ENCODE measurements at places on chromosomes 2 and 18. TPM values are rescaled to one million over a fixed set of nuclear protein-coding genes. Genes with fewer than 3 reads are reported as not detected.
A peak's percentile ranks its signal among the peaks of the same experiment; 100 is the strongest.

DNA sequence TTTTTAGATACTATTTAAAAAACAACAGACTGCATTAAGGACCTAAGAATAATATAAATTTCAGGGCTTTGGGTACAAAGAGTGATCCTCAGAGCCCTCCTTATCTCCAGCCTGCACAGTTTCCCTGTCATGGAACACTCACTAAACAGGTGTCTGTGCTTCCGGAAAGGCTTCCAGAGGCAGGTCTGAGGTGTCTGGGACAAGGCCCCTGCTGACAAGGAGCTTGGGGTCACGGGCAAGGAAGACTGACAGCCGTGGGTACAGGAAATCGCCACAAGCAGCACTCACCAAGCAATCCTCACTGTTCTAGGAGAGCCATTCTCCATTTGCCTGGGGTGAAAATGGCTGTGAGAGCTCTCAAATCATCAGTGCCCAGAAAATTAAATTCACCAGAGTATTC lies 220.3 kb upstream of the PXDN start:
- no peak for DNase-seq
- H3K27me3 ChIP-seq, result no peaks in the 10 kb centered on the region
- H3K4me3 ChIP-seq, result no peak overlapping the region
- H3K4me1 ChIP-seq, result peaks cover 4% of the 10 kb centered on the region
- no peaks in the 10 kb centered on the region for H3K36me3 ChIP-seq

CLEC4F gene
- not detected for total RNA-seq

DNA sequence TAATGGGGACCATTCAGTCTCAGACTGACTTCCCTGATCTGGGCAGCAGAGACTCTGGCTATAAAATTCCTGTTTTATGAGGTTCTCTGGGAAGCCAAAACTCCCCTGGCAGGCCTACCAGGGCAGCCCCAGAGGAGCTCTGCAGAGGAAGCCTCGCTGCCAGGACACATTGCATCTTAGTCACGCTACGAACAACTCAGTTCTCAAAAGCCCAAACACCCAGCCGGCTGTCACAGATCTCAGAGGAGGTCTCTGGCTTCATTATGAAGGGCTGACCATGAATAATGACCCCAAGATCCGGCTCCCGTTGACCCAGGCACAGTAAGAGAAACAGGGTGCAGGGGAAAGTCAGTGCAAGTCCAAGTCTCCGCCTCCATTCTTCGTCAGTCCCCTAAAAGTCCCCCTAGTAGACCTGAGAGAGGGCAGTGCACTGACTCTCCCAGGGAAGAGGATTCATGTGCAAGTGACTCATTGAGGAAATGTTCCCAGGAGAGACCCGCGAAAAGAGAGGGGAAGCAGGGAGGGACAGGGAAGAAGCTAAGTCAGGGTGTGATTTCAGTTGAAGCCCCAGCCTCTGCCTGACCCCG lies 212.3 kb downstream of the CYP26B1 start:
- no peak overlapping the region for H3K4me3 ChIP-seq
- H3K4me1 ChIP-seq, result no peaks in the 10 kb centered on the region
- DNase-seq, result peak; percentile 23
- no peaks in the 10 kb centered on the region for H3K36me3 ChIP-seq
- H3K27ac ChIP-seq, result no peak overlapping the region

GRCh38 chr2:128347701-128348539 lies 29.3 kb upstream of the HS6ST1 start:
- DNase-seq, result no peak
- no peaks in the 10 kb centered on the region for H3K27me3 ChIP-seq
- no peaks in the 10 kb centered on the region for H3K36me3 ChIP-seq
- H3K27ac ChIP-seq, result no peak overlapping the region
- no peak overlapping the region for H3K4me3 ChIP-seq

Measured in H1 (cell line).